ENCODE measurements at places on chromosomes 6 and 20.

- no peak for DNase-seq
- no peaks in the 10 kb centered on the region for H3K36me3 ChIP-seq
- no peak overlapping the region for H3K27ac ChIP-seq
- H3K4me3 ChIP-seq, result no peak overlapping the region
- H3K27me3 ChIP-seq, result no peaks in the 10 kb centered on the region
- no peaks in the 10 kb centered on the region for H3K4me1 ChIP-seq
These were observed 436.6 kb downstream of the PRKN start for GRCh38 chr6:162290846-162291465.

GRCh38 chr20:36599912-36600345, 5.7 kb upstream of the RAB5IF start:
- no peak overlapping the region for H3K27ac ChIP-seq
- peaks cover 6% of the 10 kb centered on the region for H3K36me3 ChIP-seq
- no peak for DNase-seq
- H3K4me3 ChIP-seq, result no peak overlapping the region

- no peaks in the 10 kb centered on the region for H3K4me1 ChIP-seq
- no peak overlapping the region for H3K27ac ChIP-seq
- no peaks in the 10 kb centered on the region for H3K36me3 ChIP-seq
- H3K27me3 ChIP-seq, result no peaks in the 10 kb centered on the region
- DNase-seq, result no peak
These were observed 388.4 kb downstream of the BTBD3 start for GRCh38 chr20:12306107-12306506.

DNA sequence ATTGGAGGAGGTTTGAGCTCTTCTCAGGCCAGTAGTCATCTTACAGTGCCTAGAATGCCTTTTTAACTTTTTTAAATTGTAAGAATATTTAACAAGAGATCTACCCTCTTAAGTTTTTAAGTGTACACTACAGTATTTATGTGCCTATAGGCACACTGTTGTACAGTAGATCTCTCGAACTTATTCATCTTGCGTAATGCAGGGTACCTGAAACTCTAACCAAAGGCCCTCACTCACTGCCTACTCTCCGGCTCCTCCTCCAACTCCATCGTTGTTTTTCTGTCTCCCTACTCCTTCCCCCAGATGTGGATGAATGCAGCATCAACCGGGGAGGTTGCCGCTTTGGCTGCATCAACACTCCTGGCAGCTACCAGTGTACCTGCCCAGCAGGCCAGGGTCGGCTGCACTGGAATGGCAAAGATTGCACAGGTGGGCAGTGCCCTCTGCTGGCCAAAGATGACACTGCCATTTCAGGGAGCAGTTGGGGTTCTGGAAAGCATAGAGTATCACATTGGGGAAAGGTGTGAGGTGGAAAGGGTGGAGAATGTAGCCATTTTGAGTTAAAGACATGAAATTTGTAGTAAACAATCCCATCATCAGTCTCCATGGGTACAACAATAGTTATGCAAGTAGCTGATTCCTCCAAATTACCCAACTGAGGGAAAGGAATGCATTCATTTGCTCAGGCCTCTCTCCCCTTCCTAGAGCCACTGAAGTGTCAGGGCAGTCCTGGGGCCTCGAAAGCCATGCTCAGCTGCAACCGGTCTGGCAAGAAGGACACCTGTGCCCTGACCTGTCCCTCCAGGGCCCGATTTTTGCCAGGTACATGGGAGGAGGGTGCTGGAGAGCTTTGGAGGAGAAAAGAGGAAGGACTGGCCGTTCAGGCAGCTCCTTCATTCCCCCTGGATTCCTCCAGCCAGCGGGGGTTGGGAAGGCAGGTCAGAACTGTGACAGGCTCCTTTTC, 18.4 kb upstream of the ZNF76 start:
- H3K36me3 ChIP-seq, result no peaks in the 10 kb centered on the region
- H3K4me1 ChIP-seq, result no peaks in the 10 kb centered on the region
- no peaks in the 10 kb centered on the region for H3K27me3 ChIP-seq
- H3K4me3 ChIP-seq, result no peak overlapping the region

DNA sequence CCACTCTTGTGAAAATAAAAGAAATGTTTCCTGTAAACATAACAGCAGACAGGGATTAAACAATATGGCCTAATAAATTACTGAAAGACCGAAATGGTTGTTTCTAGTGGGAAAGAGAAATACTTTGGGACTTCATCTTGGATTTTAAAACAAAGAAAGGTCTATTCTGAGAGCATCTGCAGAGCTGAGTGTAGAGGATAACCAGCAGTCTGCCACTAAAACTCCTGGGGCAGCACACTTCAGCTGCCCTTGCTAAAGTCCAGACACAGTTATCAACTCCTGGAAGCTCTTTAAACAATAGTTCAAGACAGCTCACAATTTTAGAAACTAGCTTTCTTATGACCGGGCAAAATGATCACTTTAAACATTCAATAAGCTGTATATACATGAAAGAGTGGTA, 38.6 kb downstream of the AKIRIN2 start:
- peaks cover 23% of the 10 kb centered on the region for H3K36me3 ChIP-seq
- no peak overlapping the region for H3K27ac ChIP-seq
- H3K4me1 ChIP-seq, result no peaks in the 10 kb centered on the region
- H3K27me3 ChIP-seq, result no peaks in the 10 kb centered on the region

GRCh38 chr20:56178219-56178618, 70.3 kb upstream of the MC3R start:
- DNase-seq, result no peak
- no peaks in the 10 kb centered on the region for H3K27me3 ChIP-seq
- H3K36me3 ChIP-seq, result no peaks in the 10 kb centered on the region
- no peak overlapping the region for H3K27ac ChIP-seq
- H3K4me1 ChIP-seq, result no peaks in the 10 kb centered on the region
